ENCODE measurements at places on chromosomes 3 and 15.

GRCh38 chr3:172562871-172563865 lies 39.9 kb upstream of the TNFSF10 start:
- no peak for DNase-seq

DNA sequence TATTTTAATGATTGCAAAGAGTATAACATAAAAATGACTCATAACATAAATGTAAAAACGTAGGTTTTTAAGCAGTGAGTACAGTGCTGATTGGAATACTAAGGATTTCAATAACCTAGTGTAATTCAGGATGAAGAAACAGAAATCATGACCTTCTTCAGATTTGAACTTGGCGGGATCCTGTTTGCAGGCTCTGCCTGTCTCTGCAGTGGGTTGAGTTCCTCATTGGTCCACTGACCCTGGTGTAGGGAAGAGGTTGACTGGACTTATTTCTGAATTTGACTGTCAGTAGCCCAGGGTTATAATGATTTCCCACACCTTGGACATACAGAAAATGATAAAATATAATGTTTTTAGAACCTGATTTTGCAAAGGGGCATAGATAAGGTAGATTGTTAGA lies 171.7 kb downstream of the FNDC3B start:
- DNase-seq: no peak

DNA sequence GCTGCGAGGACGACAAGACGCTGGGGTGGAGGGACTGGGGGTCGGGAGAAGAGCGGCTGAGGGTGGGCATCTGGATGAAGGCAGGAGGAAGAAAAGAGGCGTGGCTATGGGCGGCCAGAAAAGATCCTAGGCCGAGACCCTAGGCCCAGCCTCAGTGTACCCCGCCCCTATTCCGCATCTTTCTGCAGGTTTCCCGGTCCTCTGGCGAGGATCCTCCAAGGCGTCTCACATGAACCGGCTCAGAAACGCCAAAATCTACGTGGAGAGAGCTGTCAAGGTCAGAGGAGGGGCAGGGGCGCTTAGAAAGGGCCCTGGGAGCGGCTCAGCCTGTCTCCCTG lies 340 bp downstream of the TTLL3 start:
- peak; percentile 81 for DNase-seq

GRCh38 chr15:52023169-52023922 lies 4.3 kb downstream of the MAPK6 start:
- DNase-seq: no peak

- no peak for DNase-seq
These were observed 94.5 kb downstream of the WNT7A start for GRCh38 chr3:13785351-13785750.

GRCh38 chr15:27046880-27047279 lies 75.9 kb downstream of the GABRG3 start:
- no peak for DNase-seq

- peak; percentile 88 for DNase-seq
These were observed 11.9 kb downstream of the GRM2 start for GRCh38 chr3:51718547-51719409.

DNA sequence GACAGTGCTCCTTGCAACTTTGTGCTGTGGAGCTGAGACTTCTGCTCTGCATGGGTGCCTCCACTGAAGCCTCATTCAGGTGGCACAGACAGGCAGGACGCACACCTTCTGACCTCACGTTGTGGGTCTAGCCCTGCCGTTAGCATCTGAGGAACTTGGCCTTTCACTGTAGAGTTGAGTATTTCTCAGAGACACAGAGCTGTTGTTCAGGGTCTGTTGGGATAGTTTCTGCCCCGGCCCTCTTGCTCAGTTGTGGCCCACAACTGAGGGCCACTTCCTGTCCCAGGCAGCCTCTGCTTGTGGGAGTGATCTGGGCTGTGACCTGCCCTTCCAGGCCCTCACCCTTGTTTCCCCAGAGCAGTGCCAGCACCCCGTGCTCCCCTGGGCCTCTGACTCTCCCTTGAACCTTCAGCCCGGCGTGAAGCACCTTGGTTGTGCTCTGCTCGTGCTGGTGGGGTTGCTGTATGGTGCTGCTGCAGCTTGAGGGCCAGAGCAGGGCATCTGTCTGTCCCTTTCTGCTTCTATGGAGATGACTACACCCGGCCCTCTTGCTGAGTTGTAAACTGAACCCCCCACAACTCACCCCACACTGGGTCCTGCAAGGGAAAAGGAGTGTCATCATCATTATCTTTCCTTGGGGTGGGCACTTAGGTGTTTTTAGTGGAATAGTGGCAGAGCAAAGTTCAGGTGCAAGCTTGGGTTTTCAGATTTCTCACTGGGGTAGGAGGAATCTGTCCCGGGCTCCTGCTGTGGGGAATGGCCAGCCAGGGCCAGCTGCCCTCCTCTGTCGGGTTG lies 11.7 kb downstream of the BAHD1 start:
- no peak for DNase-seq

DNA sequence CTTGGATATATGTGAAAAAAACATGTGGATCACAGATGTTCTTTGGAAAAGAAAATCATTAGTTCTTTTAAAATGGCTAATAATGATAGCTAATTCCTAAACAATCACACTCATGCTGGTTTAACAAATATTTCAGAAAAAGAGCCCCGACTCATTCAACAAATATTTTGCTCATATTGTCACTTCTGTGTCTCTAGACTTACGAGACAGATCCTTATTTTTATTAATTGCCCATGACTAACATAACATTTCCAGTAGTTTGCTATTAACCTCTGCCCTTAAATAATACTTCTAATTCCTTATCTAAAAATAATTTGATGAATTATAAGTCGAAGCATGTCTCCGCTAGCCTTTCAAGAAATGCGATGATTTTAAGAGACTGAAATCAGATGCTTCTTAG lies 70.4 kb downstream of the SATB1 start:
- no peak for DNase-seq

DNA sequence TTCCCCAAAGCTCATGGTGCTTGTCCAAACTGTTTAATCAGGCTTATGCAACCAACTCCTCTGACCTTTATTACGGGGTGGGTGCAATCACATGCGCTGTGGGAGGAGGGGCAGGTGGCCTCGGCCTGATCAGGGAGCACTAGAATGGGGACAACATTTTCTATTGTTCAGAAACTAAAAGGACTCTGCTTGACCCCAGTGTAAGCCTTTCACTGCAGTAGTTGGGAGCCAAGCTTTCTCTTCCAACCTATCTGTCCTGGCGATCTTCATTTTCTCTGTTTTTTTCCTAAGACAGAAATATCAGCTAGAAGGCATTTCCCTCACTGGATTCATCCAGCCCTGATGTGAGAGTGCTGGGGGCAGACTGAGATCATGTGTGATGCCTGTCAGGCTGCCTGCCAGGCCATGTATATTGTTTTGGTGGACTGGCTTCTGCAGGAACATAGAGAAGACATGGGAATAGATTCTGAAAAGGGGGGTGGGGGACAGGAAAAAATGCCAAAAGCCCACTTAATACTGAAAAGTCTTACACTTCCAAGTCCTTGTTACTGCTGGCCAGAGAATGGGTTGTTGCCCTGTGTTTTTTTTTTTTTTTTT lies 627.0 kb upstream of the TBL1XR1 start:
- DNase-seq: peak; percentile 82

- DNase-seq: no peak
These were observed 20.0 kb upstream of the CFAP20DC start for GRCh38 chr3:59069838-59070237.

- DNase-seq: no peak
These were observed 4.1 kb downstream of the LRIG1 start for GRCh38 chr3:66496746-66497145.

DNA sequence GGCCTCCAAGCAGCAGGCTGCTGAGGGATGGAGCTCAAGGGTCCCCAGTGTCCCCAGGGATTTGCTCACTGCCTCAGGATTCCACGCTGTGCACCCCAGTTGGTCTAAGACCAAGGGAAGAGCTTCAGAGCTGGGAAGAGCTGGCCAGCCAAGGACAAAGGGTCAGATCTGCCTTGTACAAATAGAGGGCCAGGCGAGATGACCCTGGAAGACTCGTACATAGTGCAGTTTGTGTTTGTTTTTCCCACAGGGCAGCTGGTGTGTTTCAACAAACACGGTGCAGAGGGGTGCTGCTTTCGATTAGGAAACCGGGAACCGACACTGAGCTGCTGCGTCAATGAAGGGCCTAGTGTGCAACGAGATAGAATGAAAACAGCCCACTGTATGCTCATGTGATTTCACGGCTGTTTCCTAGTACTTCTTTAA lies 56.1 kb upstream of the TRPM1 start:
- no peak for DNase-seq

DNA sequence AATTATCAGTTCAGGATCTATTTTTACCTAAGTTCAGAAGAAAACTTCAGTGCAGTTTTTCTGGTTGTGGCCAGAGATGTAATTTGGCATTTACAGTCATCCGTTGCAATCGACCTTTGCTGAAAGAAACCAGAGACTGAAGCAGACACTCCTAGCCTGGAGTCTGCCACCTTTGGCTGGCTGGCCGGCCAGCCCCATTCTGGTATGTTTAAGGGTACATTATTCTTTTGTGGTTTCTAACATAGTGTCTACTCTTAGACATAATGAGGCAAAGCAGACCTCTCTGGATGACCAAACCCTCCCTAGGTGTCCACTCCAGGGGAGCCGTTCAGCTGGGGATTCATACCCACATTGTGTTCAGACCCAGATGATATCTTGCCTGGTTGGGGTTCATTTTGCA lies 275.9 kb upstream of the TPM1 start:
- DNase-seq: no peak

DNA sequence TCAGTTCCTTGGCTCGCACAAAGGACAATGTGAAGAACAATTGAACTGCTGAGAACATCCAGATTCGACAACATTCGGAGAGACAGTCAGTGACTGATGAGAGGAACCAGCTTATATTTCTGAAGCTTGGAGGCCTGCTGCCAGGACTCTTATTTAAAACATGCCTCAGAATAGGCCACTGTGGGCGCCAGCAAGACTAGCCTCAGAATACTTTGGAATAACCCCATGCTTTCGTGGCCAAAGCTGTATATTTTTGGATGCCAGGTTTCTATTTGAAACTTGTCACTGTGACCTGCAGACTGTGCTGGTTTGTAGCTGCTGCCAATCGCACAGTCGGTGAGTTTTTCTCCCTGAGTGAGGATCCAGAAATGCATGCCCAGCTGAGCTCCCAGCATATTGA lies 129.9 kb upstream of the UBE3A start:
- peak; percentile 36 for DNase-seq

DNA sequence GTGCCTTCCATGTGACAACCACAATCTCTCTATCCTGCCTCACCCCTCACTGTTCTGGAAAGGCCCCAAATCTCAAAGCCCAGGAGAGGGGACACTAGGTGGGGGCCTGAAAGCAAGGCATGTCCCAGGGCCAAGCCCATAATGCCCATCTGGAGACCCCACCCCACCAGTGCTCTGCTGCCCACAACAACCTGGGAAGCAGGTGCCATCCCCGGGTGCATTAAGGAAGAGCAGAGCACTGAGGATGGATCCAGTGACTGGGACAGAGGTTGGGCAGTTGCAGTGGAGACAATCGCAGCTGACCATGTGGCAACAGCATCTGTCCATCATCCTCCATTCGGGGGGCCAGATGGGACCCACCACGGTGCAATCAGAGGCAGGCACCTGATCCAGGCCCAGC lies 106.2 kb upstream of the PRR20G start:
- DNase-seq: no peak

DNA sequence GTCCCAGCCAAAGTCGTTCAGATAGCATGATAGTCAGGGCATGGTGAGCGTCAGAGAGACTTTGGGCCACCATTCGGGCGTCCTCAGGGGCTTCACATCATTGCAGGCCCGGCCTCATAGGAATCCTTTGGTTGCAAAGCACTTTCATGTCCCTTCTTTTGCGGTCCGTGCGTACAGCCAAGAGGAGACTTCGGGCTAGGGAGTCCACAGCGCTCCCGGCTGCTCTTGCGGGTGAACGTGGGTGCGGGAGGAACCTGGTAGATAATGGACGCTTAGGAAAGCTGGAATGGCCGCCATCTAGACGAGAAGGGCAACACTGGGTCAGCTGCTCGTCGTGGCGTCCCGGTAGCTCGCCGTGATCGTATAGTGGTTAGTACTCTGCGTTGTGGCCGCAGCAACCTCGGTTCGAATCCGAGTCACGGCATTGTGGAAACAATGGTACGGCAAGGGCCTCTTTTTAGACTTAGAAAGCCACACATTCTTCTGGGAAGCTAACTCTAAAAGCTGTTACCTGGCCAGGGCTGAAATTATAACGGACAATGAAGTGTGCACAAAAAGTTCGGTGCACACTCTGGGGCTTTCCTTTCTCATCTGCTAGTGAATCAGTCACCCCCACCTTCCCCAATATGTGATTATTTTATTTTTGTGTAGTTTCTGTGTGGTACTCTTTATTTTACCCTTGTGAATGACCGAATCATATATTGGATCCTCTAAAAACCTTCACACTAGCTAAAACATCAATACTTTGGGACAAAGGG lies 13.2 kb upstream of the SHF start:
- peak; percentile 92 for DNase-seq

DNA sequence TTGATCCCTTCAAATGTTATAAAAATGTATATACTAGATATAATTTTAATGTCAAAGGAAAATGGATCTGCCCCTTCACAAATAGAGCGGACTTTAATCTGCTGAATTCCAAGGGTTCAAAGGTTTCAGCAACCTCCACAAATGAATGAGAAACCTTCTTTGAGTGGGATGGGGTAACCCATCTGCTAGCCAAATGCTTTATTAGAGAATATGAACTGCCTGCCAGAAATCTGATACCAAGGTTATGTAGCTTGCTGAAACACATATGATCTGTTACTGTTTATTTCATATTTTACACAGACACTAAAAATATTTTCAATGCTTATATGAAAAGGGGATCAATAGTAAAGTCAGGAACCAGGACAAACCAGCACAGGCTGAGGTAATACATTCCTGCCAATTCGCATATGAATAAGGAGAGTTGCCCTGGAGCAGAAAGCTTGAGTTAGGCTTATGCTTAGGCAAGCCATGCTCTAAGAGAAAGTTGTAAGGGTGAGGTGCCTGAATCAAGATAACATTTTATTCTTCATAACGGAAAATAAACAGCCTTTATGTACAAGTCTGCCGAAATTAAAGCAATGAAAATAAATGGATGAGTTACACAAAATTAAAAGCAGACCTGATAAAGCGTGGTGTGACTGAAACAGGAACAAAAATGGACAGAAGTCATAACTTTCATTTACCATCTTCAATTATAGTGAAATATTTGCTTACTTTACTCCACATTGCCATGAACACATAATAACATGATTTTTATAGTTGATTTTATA lies 26.5 kb downstream of the PLOD2 start:
- peak; percentile 52 for DNase-seq

GRCh38 chr3:181696626-181697230 lies 15.0 kb upstream of the SOX2 start:
- DNase-seq: peak; percentile 20

DNA sequence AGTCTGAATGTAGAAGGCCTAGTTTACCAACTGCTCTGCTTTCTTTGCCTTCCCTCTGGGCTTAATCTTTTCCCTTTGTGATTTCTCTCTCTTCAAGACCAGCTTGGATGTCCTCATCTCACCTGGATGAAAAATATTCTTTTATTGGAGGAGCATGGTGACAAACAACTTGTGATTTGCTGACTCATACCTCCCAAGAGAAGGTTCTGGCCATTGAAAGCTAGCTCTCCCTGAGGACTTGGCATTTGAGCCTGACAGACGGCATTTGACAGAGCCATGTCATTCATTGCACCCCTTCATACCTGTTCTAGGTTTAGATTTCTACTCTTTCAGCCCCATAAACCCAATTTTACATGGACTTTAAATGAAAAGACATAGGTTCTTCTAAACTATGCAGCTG lies 33.3 kb downstream of the ATG7 start:
- no peak for DNase-seq
